ENCODE measurements at places on chromosomes 6 and 20.

DNA sequence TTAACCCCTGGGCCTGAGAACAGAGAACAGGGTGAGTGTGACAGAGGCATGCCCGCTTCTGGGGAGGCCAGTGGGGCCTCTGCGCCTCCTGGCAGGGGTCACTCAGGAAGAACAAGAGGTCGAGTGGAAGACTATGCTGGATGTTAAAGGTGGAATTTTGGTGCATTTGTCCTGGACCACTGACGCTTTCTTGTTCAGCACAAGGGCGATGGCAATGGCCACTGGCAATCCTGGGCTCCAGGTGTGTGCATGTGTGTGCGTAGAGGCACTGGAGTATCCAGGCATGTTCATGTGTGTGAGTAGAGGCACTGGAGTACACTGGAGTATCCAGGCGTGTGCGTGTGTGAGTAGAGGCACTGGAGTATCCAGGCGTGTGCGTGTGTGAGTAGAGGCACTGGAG, 23.5 kb upstream of the NPBWR2 start:
- DNase-seq, result no peak

- DNase-seq, result no peak
These were observed 109.0 kb downstream of the MCHR2 start for GRCh38 chr6:99885051-99885450.

DNA sequence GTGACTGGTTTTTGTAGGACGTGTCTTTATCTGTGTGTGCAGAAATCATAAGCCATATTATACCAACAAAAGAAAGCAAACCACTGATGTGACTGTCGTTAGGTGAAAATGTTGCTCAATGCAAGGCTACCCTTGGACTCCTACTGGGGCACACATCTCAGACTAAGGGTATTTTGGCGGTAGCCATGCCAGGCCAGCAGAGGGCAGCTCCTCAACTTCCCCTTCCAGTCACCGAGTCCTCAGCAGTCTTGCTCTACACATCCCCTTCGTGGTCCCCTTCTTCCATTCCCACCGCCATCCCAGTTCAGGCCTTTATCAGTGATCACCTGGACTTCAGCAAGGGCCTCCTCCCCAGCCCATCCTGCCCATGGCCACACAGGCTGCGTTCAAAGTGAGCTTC, 113.7 kb upstream of the GGTLC1 start:
- no peak for DNase-seq

GRCh38 chr6:156657296-156657695, 119.9 kb upstream of the ARID1B start:
- DNase-seq, result no peak

GRCh38 chr6:28775405-28776129, 148.2 kb downstream of the TRIM27 start:
- no peak for DNase-seq

- no peak for DNase-seq
These were observed 52.0 kb upstream of the THEMIS start for GRCh38 chr6:127952831-127953230.

GRCh38 chr20:33656783-33657703, 5.1 kb upstream of the C20orf144 start:
- DNase-seq, result no peak

DNA sequence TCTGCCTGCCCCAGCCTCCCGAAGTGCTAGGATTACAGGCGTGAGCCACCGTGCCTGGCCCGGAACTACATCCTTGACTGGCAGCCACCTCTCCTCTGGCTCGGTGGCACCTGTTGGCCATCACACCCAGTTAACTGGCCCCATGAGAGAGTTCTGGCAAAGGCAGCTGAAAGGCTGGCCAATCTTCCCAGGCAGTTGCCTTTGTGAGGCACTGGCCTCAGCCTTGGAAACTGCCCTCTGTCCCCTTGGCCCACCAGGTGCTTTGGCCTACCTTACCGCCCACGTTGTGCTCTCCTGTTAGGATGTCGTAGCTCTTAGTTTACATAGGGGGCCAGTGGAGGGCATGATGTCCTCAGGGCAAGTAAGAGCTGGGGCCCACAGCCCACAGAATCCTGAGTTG, 9.6 kb upstream of the MANBAL start:
- no peak for DNase-seq

- DNase-seq, result no peak
These were observed 40.9 kb downstream of the GHRH start for GRCh38 chr20:37220731-37221130.

DNA sequence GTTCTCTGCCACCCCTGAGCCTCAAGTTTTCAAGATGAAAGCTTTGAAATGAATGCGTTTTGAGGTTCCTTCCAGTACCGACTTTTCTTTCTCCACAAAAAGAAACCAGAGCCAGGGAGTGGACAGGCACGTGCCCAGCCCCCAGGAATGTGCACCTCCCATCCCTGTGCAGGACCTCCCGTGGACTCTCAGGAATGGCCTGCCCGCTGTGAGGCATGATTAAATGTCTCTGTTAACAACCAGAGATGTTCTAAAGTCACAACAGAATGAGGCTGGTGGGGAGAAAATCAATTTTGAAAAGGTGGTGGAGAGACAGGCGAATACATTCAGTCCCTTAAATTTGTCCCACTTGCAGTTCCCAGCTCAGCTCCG, 1.5 kb downstream of the TGM3 start:
- DNase-seq, result no peak

DNA sequence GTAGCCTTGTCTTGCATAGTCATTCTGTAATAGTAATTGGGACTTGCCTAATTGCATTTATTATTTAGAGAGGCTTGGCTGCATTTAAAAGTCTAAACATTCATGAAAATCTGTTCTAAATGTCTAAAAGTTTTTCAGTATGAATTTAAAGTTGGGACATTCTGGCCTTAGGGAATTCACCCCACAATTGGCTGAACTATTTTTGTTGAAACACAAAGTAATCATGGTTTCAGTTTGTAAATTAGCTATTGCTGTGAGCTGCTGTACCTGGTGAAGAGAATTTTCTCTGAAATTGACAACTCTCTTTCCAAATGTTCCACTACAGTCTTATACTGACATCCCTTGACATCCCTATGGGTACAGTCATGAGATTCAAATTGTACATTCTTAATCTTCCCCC, 253.0 kb downstream of the FARS2 start:
- no peak for DNase-seq

- DNase-seq, result no peak
These were observed 29.3 kb upstream of the SSTR4 start for GRCh38 chr20:23005776-23006175.

- DNase-seq, result no peak
These were observed 1.6 kb upstream of the SERPINB1 start for GRCh38 chr6:2843138-2843740.

GRCh38 chr6:87078983-87079616, 15.8 kb downstream of the CGA start:
- DNase-seq, result peak; percentile 2

DNA sequence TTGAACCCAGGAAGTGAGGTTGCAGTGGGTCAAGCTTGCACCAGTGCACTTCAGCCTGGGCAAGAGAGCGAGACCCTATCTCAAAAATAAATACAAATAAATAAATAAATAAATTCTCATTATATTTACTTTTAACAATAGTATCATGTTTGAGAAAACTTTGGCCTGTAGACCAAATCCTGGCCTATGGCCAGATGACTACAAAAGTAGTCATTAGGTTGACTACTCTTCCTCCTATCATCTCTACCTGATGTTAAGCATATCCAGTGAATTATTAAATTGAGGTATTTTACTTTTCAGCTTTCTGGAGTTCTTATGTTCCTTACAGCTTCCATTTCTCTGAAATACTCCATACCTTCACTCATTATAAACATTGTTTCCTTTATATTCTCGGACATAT, 280.6 kb downstream of the LAMA2 start:
- no peak for DNase-seq
